ENCODE measurements at places on chromosomes 13 and 19.

- DNase-seq, result no peak
Measured at GRCh38 chr13:27023385-27024073, 148.1 kb downstream of the USP12 start.

DNA sequence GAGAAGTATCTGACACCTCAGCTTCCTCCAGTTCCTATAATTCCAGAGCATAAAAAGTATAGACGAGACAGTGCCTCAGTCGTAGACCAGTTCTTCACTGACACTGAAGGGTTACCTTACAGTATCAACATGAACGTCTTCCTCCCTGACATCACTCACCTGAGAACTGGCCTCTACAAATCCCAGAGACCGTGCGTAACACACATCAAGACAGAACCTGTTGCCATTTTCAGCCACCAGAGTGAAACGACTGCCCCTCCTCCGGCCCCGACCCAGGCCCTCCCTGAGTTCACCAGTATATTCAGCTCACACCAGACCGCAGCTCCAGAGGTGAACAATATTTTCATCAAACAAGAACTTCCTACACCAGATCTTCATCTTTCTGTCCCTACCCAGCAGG lies 3.1 kb downstream of the KLF5 start:
- no peak for DNase-seq

DNA sequence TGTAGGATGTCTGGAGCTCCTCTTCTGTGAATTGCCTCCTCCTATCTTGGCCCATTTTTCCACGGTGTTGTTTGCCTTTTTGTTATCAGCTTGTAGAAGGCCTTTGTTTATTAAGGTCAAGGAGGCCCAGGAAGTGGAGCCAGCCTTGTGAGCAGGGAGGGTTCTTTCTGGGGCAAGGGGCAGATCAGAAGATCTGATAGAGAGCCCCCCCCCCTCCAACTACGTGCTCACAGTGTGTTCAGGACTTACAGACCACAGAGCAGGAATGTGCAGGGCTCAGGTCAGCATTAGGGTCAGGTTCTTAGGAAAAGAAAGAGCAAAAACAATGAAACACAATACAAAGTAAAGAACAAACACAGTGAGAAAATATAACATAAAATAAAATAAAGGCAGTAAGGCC lies 59.4 kb downstream of the CCNE1 start:
- no peak for DNase-seq

DNA sequence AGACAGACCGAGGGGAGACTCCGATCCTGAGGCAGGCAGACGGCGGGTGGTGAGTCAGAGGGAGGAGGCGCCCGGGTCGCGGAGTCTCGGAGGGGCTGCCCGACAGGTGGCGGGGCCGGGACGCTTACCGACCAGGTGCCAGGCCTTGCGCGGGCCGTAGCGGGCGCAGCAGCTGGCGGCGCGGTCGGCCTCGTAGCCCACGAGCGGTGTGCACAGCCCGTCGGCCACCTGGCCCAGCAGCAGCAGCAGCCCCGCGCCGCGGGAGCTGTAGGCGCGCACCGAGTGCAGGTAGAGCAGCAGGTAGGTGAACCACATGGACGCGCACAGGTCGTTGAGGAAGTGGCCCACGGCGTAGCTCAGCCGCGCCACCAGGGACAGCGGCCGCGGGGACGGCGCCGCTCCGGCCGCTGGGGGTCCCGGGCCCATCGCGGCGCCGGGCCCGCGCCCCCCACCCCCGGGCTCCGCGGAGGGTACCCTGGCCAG lies 367 bp downstream of the MFSD12 start:
- DNase-seq, result peak; percentile 76

DNA sequence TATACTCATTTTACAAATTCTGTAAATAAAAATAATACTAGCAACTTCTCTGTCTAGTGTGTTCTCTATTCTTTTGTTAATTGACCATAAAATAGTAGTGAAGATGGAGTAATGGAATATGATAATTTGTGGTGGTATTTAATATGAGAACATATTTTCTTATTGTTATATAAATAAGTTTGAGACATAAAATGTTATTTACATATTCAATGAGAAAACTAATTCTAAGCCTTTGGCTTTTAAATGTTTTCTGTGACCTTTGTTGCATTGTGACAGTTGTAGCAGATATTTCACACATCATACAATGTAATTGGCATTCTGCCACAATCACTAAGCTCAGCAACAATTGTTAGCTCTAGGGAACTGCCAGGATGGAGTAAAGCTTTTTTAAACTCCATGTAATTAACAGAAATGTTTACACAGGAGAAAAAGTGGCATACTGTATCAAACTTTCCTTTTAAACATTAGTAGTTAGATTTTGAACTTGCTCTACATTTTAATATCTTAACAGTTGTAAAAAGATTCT lies 562.1 kb upstream of the PCDH9 start:
- no peak for DNase-seq

DNA sequence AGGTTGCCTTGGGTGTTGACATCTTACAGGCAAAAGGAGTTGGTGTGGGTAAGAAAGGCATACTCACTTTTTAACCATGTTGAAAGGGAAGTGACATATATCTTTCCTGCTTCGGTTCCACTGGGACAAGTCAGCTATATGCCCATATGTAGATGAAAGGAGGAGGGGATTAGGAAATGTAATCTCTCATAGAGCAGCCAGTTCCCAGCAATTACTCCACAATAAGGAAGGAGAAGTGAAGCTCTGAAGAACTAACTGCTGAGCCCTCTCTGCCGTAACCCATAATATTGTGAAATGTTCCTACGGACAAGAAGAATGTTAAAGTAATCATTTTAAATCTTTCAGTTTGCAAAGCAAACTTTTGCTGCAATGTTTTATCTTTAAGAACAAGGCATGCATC lies 82.2 kb downstream of the EDNRB start:
- no peak for DNase-seq

GRCh38 chr19:49437231-49437630 lies 4.1 kb downstream of the SLC17A7 start:
- DNase-seq, result no peak

DNA sequence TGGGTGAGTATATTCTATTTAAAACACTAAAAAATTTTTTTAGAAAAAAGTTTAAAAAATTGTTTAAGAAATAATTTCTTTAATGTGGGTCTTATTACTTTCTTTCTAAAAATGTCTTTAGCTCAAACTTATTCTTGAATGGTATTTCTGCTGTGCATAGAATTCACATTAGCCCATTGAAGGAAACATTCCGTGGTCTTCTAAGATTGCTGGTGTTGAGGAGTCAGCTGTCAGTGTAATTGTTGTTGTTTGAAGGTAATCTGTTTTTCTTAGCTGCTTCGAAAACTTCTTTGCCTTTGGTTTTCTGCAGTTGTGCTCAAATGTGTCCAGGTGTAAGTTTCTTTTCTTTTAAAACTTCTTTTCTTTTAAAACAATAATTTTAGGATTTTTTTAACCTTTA lies 85.4 kb upstream of the KLF12 start:
- DNase-seq, result no peak

- DNase-seq, result peak; percentile 78
Measured at GRCh38 chr19:13784731-13785452, 10.4 kb upstream of the ZSWIM4 start.

DNA sequence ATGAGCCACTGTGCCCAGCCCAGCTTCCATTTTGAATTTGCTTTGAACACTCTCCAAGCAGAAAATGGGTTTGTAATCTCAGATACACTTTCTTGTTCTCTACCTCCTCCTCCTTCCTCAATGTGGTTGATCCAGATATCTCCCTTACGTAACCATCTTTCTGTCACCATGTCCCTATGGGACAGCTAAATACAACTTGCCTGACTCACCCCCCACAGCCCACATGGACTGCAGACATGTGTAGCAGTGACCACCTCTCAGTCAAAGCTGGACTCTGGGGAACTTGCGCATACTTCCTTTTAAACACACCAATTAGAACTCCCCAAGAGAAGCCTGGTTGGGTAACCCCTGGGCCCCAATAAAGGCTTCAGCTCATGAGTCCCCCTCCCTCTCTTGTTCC lies 10.8 kb upstream of the ZNF799 start:
- no peak for DNase-seq

- DNase-seq, result peak; percentile 5
Measured at GRCh38 chr13:39415008-39415802, 187.8 kb downstream of the LHFPL6 start.

- DNase-seq, result peak; percentile 88
Measured at GRCh38 chr19:10644260-10645007, 9.7 kb upstream of the ILF3 start.

- DNase-seq, result no peak
Measured at GRCh38 chr19:46979126-46980105, 40.2 kb upstream of the NPAS1 start.

DNA sequence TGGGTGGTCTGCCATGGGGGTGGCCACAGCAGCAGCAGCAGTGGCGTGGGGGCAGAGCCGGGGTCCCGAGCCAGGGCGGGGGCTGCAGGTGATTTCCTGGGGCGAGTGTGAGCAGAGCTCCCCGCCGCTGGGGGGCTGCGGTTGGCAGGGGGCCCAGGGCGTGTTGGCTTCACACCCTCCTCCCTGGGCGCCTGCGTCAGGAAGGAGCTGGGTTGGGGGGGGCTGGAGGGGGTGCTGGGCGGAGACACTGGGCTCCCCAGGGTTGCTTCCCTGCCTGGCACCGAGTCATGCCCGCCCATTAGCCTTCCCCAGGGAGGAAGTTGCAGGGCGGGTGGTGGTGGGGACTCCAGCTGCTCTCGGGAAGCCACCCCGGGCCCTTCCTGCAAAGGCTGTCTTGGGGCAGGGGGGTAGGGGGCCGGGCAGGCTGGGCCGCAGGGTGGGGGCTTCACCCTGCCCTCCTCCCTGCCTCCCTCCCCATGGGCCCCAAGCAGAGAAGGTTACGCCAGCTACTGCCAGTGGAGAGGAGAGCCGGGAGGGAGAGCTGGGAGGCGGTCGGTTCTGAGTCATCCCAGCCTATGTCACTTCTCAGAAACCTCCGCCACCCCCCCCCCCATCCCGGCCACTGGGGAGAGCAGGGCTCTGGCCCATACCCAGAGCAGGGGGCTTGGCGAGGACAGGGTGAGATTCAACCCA lies 4.6 kb downstream of the MIDN start:
- peak; percentile 76 for DNase-seq

DNA sequence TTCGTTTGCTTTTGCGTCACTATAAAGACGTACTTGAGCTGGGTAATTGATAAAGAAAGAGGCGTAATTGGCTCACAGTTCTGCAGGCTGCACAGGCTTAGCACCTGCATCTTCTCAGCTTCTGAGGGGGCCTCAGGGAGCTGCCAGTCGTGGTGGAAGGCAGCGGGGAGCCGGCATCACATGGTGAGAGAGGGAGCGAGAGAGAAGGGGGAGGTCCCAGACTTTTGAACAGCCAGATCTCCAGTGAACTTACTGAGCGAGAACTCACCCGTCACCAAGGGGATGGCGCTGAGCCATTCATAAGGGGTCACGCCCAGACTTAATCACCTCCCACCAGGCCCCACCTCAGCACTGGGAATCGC lies 58.7 kb upstream of the F7 start:
- DNase-seq, result no peak

DNA sequence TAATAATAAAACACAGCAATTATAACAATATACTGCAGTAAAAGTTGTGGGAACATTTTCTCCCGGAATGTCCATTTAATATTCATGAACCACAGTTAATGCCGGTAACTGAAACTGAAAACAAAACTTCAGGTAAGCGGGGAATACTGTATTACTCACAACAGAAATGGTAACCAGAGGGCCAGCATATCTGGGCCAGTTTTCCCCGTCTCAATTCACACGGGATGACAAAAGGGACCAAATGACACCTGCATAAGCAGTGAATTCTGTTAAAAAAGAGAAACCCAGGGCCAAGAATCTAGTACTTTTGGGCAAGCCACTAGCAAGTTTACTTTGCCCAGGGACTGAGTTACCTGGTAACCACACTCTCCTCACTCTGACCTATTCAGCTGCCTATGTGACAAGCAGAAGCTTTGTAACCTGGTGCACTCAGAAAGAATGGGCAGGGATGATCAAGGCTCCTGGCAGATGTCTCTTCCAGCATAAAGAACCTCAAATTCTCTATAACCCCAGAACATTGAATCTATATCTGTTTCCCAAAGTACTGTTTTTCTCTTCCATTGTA lies 1171.2 kb downstream of the DIAPH3 start:
- no peak for DNase-seq

DNA sequence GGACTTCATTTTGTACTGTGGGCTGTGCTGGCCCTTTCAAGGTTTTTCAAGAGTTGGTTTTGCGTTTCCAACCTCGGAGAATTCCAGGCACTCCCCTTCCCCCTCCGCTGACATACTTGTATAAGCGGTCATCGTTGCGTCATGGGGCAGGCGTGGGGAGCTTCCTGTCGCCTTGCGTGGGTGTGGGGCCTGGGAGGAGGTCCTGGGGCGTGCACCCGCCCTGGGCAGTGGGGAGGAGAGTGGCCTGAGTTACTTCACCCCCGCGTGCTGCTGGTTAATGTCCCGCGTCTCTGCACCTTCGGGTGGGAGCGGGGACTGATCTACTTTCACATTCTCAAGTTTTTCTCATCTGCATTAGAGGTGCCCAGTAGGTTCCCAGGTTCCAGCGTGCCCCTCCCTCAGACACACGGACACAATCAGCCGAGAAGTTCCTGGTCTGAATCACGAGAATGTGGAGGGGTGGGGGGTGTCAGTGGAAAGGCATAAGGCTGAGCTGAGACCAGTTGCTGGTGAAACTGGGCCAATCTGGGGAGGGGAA lies 4.1 kb downstream of the IER2 start:
- peak; percentile 68 for DNase-seq

- DNase-seq, result peak; percentile 59
Measured at GRCh38 chr13:99371956-99372355, 64.8 kb upstream of the GPR183 start.

- DNase-seq, result no peak
Measured at GRCh38 chr19:29318581-29318980, 105.6 kb upstream of the UQCRFS1 start.

DNA sequence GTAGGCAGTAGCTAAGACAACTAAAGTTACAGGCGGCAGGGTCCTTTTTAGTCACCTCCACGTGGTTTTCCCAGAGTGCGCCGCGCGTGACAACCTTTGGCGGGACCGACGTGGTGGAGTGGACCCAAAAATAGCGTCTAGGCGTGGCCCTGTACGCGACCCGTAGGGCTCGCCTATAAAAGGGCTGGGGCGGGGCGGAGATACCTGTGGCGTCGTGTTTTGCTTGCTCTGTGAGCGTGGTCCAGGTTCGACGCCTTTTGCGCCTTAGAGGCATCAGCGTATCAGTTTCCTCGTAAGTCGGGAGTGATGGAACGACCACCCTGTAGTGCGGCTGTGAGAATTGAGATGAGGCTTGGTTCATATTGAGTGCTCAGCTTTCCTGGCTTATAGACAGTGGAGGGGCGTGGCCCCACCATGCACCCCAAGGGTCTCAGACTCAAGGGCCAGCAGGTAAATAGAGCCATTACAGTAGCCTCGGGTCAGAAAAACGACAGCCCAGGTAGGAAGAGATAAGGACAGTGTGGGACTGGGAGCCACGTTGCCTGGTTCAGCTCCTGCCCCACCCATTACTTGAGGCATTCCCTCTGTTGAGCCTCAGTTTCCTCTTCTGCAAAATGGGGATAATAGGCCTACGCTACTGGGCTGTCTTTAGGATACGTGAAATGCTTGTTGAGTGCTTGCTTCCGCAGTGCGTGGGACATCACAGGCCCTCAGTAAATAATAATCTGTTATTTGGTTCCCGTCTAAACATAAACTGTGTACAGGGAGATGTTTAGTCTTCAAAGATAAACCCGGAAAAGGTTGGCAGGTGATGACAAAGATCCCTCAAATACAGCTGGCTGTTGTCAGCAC lies 693 bp upstream of the TMED1 start:
- DNase-seq, result peak; percentile 85
